NCI-H1092 (cell line): ENCODE measurements at places on chromosomes 6 and 20.

DNA sequence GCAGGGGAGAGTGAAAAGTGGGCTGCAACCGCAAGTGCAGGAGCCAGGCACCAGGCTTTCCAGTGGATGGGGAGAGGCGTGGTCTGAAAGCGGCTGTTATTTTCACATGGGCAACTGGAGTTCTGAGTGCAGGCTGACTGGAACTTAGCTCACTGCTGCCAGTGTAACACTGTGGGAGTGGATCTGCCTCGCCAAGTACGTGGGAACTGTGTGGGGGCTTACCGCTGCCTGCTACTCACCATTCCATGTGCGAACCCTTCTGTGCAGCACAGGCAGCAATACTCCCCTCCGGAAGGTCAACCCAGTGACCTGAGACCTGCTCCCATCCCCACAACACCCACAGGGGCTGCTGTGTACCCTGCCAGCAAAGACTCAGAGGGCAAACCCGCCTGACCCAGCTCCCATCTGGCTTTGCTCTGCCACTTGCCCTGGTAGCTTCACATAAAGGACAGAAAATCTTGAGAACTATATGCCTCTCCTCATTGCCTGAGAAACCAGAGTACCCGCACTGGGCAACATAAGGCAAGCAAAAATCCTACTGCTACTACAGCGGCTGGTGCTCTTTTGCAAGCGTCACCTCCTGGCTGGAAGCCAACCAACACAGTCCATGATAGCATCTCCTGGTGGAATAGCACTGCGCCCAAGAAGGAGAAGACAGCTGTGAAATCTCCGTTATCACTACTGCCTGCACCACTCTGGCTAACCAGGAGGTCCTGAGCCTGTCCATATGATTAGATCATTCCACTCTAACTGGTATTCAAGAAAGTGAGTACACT lies 54.4 kb upstream of the SIRPG start:
- DNase-seq: no peak

DNA sequence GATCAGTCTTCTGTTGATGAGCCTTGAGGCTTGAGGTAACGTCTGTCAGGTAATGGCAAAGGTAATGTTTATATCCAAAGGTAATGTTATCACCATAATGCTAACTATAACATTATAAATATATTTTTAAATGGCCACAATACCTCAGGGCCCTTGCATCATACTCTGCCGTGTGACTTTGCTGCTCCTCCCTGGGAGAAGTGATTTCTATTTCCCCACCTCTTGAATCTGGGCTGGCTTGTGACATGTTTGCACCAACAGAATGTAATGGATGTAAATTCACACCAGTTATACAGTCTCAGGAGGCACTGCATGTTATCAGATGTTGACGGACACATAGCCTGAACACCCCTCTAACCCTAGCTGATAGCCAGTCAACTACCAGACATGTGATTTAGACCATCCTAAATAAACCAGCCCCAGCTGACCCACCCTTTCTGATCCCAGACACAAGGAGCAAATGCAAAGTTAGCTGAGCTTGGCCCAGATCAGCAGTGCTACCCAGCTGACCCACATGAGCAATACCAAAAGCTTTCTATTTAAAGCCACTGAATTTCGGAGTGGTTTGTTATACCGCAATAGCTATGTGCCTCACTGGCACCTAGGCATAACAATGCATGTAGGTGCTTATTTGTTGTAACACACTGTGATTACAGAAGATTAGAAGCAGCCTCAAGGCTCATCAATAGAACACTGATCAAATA lies 93.8 kb upstream of the SIRPA start:
- DNase-seq: no peak

DNA sequence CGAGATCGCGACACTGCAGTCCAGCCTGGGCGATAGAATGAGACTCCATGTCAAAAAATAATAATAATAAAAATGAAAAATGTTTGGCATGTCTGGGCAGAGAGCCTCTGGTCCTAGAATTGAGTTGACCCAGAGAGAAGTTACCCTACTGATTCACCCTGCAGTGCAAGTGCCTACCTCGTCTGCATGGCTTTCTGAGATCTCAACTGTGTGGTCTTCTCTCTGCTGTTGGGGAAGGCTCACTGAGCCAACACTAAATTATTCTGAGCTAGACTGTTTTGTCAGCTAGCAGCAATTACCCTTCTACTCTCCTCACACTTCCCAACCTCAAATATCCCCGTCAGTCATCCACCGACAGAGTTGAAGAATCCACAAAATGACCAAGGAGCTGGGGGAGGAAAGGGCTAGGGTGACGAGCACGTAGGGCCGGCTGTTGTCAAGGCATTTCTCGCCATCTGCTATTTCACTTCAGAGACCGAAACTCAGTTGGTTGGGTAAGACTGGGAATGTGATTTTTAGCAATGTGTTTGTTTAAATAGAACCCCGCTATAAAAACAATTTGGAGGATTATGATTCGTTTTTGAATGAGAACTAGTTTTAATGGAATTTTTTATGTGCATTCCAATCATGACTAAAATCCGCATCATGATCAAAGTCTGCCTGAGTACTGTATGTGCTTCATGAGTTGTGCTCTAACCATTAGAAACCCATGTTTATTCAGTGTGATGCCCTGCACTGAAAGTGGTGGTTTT lies 9.4 kb downstream of the MAS1 start:
- DNase-seq: no peak

GRCh38 chr20:56204206-56204605 lies 44.3 kb upstream of the MC3R start:
- DNase-seq: no peak
